HEK293T (cell line): ENCODE measurements at places on chromosomes 4 and X.

DNA sequence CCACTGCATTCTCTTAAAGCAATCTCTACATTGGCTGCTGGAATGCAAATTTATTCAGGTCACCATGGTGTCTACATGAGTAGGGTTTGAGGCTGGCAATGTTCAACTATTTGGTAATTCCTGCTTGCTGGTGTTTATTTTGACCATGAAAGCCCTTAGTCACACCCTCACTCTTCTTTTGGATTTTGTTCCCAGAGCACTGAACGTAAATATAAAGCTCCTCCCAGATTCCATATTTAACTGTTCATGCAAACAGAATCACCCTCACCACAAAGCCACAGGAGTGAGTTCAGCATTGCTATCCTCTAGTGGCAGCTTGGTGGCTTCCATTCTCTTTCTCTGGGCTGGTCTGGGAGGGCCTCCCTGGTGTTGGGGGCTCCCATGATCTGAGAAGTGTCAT lies 82.8 kb downstream of the LNX1 start:
- no peak for DNase-seq

- DNase-seq = no peak
Observed at GRCh38 chr4:38989487-38989886, 42.7 kb downstream of the TMEM156 start.

DNA sequence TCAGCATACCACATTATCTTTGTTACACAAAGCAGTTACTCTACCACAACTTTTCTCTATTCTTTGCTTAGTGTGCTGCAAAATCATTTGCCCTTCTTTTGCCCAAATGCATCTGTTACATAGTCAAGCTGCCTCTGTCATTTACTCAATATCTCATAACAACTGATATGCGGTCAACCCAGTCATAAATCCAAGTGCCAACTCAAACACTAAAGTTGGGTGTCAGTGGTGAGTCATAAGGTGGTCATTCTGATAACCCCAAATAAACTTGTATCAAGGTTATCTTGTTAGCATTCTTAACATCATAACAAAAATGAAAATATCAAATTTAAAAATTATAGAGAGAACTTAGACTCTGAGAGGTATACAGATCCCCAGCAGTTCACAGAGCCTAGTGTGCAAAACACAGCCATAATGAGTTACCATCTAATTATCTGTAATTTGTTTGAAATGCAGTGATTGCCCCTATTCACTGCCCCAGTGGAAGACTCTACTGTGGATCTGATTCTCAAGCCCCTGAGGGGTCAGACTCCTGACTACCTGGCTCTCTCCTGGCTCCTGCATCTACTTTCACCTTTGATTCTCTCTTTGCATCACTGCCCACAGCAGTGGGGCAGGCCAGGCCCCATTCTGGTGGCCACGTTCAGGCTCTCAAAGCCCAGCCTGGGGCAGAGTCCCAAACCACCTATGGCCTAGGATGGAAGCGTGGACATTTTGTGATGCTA lies 29.2 kb downstream of the TBC1D9 start:
- DNase-seq = no peak

DNA sequence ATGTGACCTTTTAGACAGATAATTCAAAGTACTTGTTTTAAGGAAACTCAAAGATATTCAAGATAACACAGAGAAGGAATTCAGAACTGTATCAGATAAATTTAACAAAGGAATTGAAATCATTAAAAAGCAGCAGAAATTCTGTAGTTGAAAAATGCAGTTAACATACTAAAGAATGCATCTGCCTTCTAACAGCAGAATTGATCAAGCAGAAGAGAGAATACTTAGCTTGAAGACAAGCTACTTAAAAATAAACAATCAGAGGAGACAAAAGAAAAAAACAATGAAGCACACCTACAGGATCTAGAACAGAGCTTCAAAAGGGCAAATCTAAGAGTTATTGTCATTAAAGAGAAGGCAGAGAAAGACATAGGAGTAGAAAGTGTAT lies 123.0 kb upstream of the TET2 start:
- no peak for DNase-seq

- no peak for DNase-seq
Observed at GRCh38 chrX:119686087-119686691, 6.8 kb downstream of the SEPTIN6 start.

DNA sequence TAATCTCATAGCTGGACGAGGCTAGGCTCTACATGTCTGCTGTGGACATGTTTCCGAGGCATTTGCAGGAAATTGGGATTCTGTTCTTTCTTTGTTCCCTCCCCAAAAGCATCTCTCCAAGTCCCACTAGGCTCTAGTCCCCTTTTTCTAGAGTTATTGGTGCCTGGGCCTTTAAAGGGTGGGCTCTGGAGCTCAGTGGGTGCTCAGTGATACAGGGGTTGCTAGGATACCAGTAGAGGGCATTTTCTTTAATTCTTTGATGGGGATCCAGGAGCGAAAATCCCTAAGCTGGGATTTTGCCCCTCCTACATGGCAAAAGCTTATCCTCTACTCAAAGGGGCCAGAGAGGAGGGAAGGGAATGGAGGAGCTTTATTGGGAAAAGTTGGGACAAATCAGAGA lies 34.2 kb downstream of the ARHGEF9 start:
- DNase-seq = no peak

GRCh38 chrX:129836827-129837226 lies 6.9 kb downstream of the ZDHHC9 start:
- DNase-seq = no peak

DNA sequence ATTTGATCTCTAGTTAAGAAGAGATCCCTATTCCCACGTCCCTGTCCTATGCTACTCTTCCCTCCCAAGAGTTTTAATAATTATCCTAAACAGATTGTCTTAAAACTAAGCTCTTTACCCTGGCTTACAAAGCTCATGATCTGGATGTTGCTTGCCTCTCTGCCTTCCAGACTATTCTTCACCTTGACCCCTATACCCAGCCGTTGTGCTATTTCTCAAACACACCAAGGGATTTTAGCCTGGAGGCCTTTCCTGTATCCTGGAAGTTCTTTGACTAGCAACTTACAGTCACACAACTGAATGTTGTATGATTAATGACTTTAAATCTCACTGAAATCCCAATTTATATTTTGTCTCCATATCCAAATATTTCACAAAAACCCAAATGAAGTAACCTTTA lies 314.9 kb downstream of the ADGRL3 start:
- no peak for DNase-seq

DNA sequence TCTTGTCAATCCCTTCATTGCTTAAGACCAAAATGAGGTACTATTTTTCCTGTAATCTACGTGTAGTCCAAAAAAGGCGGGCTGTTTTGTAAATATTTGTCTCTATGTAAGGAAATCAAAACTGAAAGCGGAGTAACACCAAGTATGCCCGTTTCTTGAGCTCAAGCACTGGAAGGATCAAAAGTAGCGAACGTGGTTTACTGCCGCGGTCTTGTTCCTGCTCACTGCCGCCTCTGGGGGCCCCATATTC lies 71.5 kb downstream of the AFF1 start:
- DNase-seq = no peak

GRCh38 chr4:183426507-183426906 lies 17.9 kb upstream of the CDKN2AIP start:
- no peak for DNase-seq

DNA sequence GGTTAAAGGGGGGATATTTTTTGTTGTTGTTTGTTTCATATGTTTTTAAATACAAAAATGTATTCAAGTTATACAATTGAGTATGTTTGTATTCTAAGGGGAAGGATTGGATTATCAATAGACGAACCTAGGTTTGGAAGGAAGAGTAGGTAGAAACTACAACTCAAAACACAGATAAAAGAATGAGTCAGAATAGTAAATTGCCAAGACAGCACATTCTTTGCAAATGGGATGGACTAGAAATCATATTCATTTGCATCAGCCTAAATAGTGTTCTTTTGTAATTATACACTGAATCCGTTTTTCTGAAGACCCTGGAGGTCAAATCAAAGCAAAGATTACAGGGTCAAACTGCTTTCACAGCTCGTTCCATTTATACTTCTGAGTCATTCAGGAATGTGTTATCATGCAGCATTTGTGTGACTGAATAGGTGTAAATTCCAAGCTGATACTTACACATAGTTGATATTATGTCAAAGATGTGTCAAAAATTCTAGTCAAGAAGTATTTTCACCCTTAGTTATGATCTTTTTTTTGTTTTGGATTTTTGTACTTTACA lies 273.3 kb upstream of the FAT4 start:
- DNase-seq = no peak

DNA sequence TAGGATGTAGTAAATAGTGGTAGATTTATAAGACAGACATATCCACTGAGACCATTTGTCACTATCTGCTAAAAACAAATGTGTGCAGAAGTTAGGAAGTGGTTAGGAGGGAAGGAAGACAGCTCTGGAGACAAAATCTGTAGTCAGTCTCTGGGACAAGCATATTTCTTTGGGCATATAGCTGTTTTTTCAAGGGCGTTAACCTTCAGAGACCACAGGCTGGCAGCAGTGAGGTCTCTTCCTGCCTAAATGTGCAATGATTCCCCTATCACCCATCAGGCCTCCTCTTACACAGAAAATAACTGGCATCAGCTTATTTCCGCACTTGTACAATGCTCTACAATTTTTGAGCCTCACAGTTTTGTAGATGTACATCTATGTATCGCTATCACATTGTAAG lies 6.5 kb downstream of the TMEM150C start:
- no peak for DNase-seq

- DNase-seq = no peak
Observed at GRCh38 chr4:177005674-177006230, 213.0 kb upstream of the VEGFC start.

DNA sequence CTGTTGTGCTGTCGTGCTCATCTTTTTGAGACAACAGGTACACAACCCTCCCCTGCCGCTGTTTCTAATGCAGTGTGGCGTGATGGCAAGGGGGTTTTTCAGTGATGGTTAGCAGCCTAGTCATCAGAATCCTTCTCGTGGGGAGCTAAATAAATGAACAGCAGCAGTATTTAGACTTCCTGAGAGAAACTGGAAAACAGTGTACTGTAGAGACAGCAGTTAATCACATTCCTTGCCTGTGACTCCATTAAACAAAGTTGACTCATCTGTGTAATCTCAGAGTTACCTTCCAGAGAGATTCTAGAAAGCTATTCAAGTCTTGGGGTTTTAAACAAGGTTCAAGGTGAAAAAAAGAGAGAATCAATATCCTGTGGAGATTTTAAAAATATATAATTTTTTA lies 1753.2 kb upstream of the PCDH7 start:
- DNase-seq = no peak

DNA sequence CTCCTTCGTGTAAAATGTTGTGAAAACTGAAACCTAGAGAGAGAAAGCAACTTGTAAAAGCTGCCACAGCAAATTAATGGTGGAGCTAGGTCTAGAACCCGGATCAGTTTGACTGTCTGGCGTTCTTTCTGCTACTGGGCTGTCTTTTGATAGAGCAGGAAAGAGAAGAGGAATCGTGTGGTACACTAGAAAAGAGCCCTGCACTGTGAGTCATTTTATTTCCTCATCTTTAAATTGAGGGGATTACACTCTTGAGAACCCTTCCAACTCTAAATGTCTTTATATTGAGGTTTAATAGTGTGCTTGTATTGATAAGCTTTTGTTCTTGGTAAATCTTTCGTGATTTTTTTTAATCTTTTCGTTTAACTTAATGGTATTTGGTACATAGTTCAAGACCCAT lies 4.3 kb downstream of the WDR44 start:
- DNase-seq = no peak

DNA sequence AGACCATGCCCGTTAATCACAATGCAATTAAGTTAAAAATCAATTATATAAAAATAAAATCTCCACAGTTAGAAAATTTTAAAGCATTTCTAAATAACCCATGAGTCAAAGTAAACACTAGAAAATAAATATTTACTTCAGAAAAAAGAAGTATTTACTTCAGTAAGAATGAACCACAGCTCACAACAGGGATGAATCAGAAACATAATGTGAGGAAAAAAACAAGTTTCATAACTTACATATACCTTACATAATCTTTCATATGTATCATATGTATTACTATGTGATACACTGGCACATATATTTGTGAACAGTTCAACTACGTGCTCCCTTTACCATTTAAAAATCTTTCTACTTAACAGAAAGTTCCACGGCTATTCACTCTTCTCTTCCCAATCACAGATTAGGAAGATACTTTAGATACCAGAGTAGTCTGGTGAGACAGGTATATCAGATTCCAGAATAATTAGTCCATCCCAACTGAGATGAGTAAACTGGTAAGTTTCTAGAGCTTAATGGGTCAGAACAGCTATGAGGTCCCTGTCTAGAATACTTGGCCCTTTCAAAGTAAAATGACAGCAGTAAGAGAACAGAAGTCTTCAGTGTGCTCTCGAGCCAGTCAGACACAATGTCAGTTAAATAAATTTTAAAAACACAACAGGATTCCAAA lies 70.3 kb downstream of the SH3RF1 start:
- no peak for DNase-seq

DNA sequence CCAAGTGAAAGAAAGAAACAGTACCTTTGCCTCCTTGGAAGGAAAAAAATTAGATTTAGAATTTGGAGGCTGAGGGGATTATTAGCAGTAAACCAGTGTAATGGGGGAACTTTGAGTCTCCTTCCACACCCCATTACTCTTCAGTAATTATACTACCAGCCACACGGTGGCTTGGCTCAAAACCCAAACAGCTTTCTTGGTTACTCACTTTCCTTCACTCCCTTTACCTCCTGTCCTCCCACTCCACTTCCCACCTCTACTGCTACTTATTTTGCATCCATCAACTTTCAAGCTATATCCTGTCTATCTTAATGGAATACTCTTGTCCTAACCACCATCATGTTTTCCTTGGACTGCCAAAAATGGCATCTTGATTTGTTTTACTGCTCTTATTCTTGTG lies 310.6 kb upstream of the AADAT start:
- DNase-seq = peak; percentile 16

- no peak for DNase-seq
Observed at GRCh38 chr4:10437735-10438134, 19.5 kb downstream of the ZNF518B start.

DNA sequence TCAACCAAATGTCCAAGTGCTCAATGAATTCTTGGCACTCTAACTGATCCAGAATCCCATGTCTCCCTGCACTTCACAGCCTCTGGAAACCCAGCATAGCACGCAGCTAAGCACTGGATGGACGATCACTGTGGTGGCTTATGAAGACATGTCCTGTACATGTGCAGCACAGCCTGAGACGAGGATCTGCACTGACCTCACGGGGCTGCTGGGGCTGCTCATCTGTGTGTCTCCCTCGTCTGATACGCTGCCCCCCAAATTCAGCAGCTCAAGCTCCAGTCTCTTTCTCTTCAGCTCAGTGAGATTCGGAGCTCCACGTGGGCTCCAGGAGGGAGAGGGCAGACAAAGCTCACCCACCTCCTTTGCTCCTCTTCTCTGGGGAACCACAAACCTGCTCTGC lies 126.9 kb downstream of the CPZ start:
- no peak for DNase-seq

DNA sequence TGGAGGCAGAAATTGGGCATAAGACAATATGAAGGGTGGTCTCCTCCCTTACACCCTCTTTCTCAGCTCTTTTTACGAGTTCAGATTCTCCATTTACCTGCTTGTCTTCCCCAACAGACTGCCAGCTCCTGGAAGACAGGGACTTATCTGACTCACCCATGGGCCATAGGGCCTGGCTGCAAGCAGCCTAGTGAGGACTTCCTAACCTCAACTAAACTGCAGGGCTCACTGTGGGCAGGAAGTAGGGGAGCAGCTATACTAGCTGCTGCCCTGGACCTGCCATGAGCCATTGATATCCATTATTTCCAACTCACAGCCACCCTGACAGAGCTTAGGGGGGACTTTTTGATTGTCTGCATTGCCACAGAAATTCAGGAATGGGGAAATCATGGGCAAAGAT lies 11.5 kb upstream of the ZNF718 start:
- no peak for DNase-seq
